ENCODE measurements at places on chromosomes 13 and 19.

DNA sequence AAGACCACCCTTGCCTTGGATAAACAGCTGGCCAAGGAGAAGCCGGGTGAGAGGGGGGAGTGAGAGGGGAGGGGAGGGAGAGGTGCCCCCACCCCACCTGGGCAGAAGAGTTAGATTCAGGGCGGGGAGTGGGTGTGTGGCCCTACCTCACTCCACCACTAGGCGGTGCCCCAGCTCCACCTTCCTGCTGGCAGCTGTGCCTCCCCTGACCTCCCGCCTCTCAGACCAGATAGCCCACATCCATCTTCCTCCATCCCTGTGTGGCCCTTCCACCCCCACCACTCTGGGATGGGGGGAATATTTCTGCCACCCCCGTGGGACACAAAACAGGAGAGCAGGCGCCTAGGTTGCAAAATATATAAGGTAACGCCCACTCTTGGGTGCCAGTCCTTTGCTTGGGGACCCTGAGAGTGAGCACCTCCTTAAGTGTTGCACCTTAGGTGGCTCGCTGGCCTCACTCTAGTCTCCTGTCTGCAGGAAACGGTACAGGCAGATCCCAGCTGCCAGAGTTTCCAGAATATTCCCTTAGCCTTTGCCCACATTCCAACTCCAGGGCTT is 13.8 kb upstream of the EHD2 start:
- no peak for DNase-seq

DNA sequence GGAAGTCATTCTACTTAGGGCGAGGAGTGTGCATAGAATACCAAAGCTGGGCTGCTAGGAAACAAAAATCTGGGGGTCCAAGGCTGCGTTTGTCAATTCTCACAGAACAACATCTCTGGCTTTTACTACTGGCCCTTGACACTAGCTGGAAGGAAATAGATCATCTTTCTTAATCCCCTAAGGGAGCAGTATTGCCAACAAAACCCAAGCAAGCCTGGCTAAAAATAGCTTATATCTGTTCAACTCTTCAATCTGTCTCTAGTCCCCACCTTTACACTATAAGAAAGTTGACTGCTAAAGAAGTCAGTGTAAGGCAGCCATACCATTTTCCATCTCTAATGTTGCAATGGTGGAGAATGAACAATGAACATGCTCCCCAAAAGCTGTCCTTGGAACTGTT is 107.8 kb upstream of the SPRY2 start:
- DNase-seq, result no peak

DNA sequence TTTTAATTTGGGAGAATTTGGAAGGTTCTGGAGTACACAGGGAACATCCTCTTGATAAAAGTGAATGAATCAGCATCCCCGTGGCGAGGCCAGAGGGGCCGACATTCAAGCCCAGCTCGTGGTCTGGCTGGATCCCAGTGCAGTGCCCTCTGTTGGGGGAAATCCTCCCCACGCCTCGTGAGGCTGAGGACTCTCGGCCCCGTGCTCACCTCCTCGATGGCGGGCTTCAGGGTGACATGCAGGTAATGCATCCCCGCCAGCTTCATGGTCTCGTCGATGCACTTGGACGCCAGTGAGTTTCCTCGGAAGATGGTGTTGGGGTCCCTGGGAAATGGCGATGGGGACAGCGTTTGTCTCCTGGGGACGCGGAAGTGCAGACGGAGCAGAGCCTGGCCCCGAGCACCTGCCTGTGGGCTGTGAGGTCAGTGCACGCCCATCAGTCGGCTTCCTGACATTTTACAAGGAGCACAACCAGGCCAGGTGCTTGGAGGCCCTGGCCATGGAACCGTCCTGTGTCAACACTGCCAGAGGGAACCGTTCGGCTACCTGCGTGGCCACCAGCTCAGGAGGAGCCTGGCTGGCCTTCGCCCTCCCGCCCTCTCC is 43.3 kb upstream of the C13orf46 start:
- peak; percentile 46 for DNase-seq

DNA sequence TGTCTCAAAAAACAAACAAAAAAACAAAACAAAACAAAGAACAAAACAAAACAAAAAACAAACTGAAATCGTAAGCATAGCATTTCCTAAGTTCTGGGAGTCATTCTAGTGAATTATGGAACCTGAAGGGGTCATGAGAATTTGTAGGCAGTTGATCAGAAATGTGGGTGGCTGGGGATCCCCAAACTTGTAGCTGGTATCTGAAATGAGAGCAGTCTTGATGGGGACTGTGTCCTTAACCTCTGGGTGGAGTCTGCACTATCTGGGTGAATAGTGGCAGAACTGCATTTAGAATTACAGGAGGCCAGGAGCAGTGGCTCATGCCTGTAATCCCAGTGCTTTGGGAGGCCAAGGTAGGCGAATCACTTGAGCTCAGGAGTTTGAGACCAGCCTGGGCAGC is 6.1 kb downstream of the CLEC4G start:
- DNase-seq, result no peak

GRCh38 chr19:2488405-2488941 is 12.5 kb downstream of the GADD45B start:
- no peak for DNase-seq

GRCh38 chr13:77918391-77919245 is at the start of gene EDNRB:
EDNRB (minus strand) TSS chr13:77918831; CDS start chr13:77918573, 258 bp downstream.
- DNase-seq, result no peak

DNA sequence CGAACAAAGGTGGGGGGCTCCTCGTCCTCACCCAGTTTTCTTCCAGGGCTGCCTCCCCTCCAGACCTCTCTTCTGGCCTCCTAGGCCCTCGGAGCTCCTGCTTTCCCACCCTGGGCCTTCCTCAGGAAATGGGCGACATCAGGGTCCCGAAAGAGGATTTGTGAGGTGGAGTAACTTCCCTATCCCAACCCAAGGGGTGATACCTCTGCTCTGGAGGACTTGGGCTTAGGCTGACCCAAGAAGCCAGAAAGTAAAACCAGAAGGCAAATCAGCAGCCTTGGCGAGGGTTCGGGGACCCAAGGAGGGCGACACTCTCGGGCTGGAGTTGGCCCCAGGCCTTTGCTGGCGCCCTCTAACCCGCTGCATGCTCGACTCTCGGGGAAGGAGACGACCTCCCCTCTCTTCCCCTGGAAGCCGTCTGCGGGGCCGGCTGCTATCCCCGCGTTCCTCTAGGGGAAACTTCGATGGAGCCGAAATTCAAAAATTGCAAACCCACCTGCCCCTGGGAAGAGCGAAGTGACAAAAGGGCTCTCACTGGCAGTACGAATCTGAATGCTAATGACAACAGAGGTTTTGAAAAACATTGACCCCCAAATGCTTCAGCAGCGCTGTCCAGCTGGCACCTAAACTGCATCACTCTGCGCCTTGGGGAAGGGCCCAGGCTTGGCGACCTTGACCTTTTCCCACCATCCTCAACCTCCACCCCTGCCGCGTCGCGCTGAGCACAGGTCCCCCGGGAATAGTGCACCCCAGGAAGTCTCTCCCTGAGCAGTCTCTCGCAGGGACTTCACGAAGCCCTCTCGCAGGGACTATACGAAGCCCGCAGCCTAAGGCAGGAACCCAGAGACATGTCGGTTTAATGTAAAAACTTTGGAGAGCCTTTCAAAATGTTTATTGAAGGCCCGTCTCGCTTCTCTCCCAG is 2.4 kb downstream of the PDX1 start:
- DNase-seq, result no peak

All from SHP77 treated with DMSO at 0.1 percent for 48 hours (cell line).